Tibial nerve (tissue), 4 donors: ENCODE measurements at places on chromosomes 5 and 9. TPM values are rescaled to one million over a fixed set of nuclear protein-coding genes. Genes with fewer than 3 reads are reported as not detected.

Gene LRRC19
- total RNA-seq, result not detected

DNA sequence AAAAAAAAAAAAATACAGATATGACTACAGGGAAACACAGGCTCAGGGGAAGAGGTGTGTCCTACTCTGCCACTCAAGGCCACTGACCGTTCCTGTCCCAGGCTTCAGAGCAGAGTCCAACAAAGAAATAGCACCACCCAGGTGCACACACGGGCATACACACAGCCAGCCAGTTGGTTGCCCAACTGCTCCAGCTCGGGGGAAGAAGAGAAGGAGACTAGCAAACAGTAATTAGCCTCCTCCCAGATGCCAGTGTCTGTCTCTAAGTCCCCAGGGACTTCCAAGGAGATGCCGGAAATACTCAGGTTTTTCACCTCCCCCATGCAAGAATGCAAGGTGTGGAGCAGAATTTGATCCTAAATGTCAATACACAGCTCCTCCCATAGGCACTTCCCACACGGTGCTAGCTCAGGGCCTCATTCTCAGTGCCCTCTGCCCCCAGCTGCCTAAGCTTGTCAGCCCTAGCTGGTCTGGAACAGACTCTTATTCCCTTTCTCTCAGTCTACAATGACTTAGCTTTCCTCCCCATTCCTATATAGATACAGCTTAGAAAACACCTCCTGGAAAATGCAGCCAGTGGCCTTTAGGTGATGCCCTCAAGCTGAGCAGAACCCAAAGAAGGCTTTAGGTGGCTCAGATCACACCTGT lies 1.7 kb downstream of the MYORG start:
- no peak for DNase-seq

DNA sequence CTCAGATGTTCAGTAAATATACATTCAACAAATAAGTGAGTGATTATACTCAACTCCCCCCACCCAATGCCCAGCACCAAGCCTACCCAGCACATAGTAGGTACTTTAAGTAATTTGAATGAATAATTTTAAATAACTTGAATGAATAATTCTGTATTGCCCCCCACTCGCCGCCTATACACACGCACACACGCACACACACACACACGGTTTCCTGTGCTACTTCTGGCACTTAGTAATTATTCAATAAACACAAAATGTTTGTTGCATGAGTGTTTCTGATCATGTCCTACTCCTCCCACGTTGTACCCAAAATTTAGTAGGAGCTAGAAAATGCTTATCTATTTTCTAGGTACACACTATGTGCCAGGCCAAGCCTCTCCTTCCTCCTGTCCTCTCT lies 16.2 kb downstream of the PCDH12 start:
- no peak for DNase-seq

- no peak for DNase-seq
Observed at GRCh38 chr9:98724810-98725530, 16.2 kb upstream of the GABBR2 start.
